Aorta (tissue), 5 donors: ENCODE measurements at places on chromosomes 12 and 14. TPM values are rescaled to one million over a fixed set of nuclear protein-coding genes. Genes with fewer than 3 reads are reported as not detected.

DNA sequence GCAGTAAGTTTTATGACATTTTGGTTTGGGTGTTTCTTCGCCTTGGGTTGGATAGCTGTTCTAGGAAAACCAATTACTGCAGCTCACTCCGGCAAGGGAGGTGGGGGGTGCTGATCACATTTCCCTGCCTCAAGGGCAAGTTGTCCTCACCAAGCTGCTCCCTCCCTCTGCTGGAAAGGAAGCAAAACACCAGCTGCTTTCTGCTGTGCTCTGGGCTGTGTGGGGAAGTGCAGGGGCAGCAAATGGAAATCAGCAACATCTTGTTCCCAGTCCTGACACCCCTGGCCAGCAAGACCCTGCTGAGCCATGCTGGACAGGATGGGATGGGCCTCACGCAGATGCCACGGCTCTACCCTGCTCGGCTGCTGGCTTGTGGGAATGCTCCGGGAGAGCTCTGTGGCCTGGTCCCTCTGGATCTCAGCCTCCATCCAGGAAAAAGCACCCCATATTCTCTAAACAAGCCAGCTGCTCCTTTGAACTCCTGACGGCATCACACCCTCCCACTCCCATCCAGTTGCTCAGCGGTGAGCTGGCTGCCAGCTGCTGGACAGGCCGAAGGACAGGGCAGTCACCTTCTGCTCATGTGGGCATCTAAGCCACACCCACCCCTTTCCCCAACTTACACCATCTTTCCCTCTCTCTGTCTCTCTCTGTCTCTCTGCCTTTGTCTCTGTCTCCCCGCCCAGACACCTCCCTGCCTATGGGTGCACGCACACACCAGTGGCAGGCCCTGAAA, 52.4 kb upstream of the EIF5 start:
- no peaks in the 10 kb centered on the region for H3K4me1 ChIP-seq
- H3K36me3 ChIP-seq, result no peaks in the 10 kb centered on the region
- H3K27ac ChIP-seq, result no peak overlapping the region

FZD10 gene
- 1.7 TPM for polyA plus RNA-seq

DNA sequence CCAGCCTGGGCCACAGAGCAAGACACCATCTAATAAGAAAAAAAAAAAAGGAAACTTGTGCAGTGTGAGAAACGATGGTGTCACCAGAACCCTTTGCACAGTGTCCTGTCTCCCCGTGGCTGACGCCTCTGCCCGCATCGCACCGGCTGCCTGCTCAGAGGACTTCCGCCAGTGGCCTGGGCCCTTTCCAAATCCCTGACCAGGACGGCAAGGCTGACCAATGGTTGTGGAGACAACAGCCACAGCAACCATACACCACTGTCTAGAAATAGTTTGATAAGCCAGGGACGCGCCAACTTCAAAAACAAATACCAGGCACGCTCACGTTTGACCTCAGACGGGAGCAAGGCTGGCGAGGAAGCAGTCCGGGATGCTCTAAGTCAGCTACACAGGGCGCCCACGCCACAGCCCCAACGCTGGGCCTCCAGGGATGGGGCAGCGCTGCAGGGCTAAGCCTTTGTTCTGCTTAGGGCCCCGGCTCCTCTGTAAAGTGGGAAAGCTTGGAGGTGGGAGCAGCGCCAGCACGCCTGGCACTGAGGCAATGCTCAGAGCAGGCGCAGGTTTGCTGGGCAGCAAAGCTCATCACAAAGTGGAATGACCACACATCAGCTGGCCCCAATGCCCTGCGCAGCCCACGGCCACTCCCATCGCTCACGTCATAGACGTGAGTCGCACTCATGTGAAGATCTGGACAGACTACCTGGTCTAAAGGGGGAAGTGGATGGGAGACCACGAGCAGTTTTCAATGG, 12.5 kb downstream of the PGAM5 start:
- no peak for DNase-seq
- no peak overlapping the region for H3K27ac ChIP-seq
- no peaks in the 10 kb centered on the region for H3K27me3 ChIP-seq
- no peaks in the 10 kb centered on the region for H3K4me1 ChIP-seq
- H3K4me3 ChIP-seq, result no peak overlapping the region

GRCh38 chr12:78490861-78491260, 373.7 kb upstream of the SYT1 start:
- H3K36me3 ChIP-seq, result no peaks in the 10 kb centered on the region
- no peak for DNase-seq
- H3K27ac ChIP-seq, result no peak overlapping the region
- no peak overlapping the region for H3K4me3 ChIP-seq
- H3K27me3 ChIP-seq, result no peaks in the 10 kb centered on the region
- H3K4me1 ChIP-seq, result no peaks in the 10 kb centered on the region

GRCh38 chr12:103848143-103848542, 7.1 kb upstream of the NT5DC3 start:
- no peaks in the 10 kb centered on the region for H3K27me3 ChIP-seq
- no peak for DNase-seq
- peaks cover 5% of the 10 kb centered on the region for H3K4me1 ChIP-seq
- no peak overlapping the region for H3K27ac ChIP-seq
- no peak overlapping the region for H3K4me3 ChIP-seq

- H3K36me3 ChIP-seq, result no peaks in the 10 kb centered on the region
- no peak overlapping the region for H3K27ac ChIP-seq
- DNase-seq, result no peak
Measured at GRCh38 chr14:33934043-33934750, 16.7 kb downstream of the EGLN3 start.

GEMIN2 gene
- polyA plus RNA-seq, result 7.0 TPM

LYZ gene
- polyA plus RNA-seq, result 15.1 TPM
